CD4-positive, alpha-beta T cell treated with Interleukin-15 for 1 hour (primary cell): ENCODE measurements at places on chromosomes 16 and 17.

GRCh38 chr16:48608871-48609651 lies 919 bp downstream of the N4BP1 start:
- peak; percentile 30 for DNase-seq

GRCh38 chr17:76264425-76264754 lies 758 bp upstream of the UBALD2 start:
- no peak for DNase-seq

GRCh38 chr16:47779201-47780016 lies 318.3 kb downstream of the PHKB start:
- DNase-seq = no peak

DNA sequence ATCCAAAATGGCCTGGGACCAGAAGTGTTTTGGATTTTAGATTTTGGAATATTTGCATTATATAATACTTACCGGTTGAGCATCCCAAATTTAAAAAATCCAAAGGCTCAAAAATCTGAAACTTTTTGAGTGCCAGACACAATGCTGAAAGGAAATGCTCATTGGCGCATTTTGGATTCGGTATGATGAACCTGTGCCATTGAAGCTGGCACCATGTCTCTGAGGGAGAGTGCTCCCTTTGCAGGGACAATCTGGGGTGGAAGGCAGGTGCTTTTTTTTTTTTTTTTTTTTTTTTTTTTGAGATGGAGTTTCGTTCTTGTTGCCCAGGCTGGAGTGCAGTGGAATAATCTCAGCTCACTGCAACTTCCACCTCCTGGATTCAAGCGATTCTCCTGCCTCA lies 17.7 kb downstream of the SMTNL2 start:
- no peak for DNase-seq

DNA sequence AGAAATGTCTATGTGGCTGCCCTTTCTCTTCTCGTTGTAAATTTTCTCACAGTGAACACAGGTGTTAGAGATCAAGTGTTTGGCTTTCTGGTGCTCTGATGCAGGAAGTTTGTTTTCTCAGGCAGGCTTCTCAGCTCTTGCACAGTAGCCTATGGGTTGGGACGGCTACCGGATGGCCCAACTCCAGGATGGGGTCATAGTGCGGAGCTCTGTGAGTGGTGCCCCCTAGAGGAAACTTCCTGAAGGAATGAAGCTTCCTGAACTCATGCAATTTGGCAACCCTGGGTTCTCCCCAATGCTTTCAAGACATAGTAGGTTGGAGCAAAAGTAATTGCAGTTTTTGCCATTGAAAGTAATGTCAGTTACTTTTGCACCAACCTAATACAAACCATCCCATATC lies 407.5 kb upstream of the HSBP1 start:
- no peak for DNase-seq

DNA sequence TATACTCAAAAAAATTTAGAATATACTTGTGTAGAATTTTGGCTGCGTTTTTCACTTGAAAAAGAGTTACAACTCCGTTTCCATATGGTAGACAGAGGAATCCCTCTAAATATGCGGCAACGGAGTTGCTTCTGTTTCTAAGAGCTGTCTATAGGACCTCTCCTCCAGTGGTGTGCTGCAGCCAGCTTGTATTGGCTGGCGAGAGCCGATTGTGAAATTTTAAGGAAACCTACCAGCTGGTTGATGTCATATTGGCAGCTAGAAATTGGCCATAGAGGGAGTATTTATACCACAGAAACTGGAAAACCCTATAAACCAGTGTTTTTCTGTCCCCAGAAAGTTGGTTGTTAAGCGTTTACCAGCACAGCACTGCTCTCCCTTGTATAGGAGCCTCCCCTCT lies 655.8 kb upstream of the EEF2KMT start:
- no peak for DNase-seq

DNA sequence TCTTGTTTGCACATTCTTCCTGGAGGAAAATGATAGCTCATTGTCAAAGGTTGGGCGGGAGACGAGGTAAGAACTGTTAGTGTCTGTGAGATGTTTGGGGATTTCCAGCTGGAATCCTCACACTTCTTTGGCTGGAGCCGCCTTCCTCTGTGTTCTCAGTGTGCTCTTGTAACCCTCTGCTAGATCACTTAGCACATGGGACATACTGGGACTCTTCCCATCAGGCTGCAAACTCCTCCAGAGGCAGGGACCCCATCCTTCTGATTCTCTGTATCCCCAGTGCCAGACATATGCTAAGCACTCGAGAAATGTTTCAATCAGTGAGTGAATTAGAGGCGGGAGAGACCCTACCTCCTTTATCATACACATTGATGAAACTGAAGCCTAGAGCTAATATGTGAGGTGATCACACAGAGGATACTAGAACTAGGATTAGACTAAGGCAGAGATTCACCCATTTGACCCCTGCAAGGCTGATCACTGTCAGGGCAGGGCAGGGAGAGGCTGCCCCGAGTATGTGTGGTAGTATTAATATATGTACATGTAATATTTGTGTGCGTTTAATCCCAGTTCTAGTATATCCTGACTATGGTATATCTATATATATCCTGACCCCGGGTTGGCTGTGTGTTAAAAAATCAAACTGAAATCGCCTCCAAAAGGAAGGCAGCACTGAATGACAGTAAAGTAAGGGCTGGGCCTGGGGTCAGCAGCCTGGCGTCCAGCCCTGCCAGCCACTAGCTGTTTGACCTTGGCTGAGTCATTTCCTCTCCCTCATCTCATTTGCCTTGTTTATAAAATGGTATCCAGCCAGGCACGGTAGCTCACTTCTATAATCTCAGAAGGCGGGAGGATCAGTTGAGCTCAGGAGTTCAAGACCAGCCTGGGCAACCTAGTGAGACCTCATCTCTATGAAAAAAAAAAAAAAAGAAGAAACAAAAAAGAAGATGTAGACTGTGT lies 75.5 kb upstream of the TBX2 start:
- no peak for DNase-seq

DNA sequence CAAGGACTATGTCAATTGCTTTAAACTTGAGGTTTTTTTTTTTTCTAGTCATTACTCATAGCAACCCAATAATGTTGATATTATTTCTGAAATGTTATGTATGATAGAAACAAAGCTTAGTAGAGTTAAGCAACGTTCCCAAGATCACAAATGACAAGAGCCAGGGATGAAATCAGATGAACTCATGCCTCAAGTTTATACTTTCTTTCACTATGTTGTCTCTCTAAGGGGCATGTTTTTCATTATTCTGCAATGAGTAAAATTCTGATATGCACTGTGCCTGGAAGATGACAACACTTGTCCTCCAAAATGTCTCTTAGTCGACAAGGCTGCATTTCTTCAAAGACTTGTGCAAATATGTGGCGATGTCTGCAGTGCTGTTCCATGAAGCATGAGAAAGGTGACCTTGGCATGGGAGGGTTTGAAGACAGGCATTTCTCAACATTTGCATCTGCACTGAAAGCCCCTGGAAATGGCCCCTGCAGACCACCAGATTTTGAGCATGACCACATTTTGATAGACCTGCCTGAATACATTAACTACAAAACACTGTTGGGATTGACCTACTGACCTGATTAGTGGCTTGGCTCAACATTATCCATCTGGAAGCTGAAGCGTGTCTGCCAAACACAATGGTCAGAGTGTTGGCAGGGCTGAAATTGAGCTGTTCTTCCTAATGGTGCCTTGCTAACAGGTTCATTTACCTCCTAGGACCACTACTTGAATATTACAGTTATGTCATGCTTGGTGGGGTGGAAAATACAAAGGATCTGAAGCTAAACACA lies 1027.5 kb downstream of the CDH11 start:
- no peak for DNase-seq
